ENCODE measurements at places on chromosomes 16 and 17.

- DNase-seq: no peak
These were observed 534 bp downstream of the ARL2BP start for GRCh38 chr16:57245472-57246113.

- DNase-seq: no peak
These were observed 12.0 kb downstream of the RARA start for GRCh38 chr17:40320756-40321523.

DNA sequence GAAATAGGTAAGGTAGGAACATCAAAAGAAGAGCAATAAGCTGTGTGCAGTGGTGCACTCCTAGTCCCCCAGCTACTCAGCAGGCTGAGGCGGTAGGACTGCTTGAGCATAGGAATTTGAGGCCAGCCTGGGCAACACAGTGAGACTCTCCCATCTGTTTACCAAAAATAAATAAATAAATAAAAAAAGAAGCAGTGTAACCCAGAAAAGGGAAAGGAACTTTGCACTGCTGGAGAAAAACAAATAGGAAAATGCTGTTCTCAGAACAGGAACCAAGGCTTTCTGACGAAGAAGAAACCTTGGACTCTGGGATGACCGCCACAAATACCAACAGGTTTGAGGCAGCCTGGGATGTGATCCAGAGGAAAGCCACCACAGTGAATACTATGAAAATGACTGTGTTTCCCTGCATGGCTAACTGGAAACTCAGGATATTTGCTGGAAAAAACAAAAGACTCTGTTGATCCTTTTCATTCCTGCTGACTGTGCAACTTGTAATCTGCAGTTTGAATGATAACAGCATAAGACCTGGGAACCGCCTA, 41.2 kb downstream of the TTC19 start:
- DNase-seq: peak; percentile 52

DNA sequence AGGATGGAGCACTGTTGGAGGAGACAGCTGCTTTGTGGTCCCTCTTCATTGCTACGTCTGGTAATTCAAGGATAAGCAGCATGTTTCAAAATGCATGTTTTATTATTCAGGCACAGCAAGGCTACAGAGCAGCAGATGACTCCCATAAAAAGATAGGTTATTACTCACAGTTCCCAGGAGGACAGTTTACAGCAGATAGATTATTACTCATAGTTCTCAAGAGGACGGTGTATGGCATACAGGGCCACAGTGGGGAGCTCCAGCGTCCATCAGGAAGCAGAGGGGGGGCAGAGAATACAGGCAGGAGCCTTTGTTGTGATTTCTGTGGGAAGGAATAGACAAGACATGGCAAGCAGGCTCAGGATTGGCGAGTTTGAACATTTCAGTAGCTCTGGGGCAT, 72.9 kb downstream of the DNAH9 start:
- no peak for DNase-seq

DNA sequence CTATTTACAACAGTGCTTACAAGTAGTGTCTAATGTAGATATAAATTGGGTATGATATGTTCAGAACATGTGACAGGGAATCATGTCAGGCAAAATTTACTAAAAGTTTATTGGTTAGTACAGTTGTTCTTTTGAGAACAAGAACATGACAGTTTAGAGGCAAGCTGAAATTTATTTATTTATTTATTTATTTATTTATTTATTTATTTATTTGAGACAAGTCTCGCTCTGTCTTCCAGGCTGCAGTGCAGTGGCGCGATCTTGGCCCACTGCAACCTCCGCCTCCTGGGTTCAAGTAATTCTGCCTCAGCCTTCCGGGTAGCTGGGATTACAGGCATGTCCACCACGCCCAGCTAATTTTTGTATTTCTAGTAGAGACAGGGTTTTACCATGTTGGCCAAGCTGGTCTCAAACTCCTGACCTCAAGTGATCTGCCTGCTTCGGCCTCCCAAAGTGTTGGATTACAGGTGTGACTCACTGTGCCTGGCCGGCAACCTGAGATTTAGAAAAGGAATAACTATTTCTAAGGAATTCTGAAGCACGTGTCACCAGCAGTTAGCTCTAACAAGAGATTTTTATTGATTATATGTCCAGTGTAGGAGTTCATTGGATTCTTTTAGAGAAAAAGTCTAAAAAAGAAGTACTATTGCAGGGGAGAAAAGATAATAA, 24.9 kb downstream of the MRTFB start:
- DNase-seq: no peak

DNA sequence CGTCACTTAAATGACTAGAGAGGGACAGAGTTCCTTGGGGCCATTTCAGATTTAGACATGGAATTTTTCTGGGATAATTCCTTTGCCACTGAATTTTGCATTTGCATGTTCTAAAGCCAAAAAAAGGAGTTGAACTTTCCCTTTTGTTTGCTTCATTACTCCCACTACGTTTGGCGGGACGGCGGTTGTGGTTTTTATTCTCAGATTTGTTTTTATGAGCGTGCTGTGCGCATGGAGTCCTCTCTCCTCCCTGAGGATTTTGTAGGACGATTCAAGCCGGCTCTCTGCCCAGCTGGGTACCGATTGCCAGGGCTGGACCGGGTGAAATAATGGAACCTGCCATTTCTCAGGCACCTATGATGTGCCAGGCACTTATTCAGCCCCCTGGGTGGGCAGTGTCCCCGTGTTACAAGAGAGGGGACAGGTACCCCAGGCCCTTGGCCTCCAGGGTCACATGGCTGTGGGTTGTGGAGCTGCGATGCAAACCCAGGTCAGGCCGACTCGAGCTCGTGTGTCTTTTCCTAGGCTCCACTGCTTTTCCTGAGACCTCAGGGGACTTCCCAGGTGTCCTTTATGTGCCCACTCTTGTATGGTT, 18.8 kb downstream of the CMIP start:
- DNase-seq: no peak

GRCh38 chr16:69903865-69904415, 47.2 kb upstream of the CLEC18A start:
- no peak for DNase-seq

- DNase-seq: no peak
These were observed 50.3 kb upstream of the BRD7 start for GRCh38 chr16:50419116-50419515.

- no peak for DNase-seq
These were observed 105.8 kb downstream of the VAT1L start for GRCh38 chr16:77894162-77894561.

GRCh38 chr17:5536866-5537650, 47.3 kb downstream of the NLRP1 start:
- DNase-seq: no peak

- no peak for DNase-seq
These were observed 52.0 kb downstream of the SREBF1 start for GRCh38 chr17:17784657-17785267.

DNA sequence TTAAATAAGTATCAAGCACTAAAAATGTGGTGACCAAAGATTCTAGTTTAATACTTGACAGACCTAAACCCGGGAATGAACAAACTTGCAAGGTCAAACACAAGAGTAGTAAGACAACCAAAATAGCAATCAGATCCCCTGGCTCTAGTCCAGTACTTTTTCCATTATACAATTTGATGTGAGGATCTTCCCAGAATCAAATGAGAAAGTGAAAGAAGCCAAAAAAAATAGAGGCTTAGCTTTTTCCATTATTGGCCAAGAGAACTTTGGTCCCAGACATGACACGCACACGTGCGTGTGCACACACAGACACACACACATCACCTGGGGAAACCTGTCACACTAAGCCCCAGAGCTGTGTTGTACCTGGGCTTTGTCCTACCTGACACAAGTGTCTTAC, 300.6 kb upstream of the CDH5 start:
- no peak for DNase-seq

All from GM04504 (cell line).